ENCODE measurements at places on chromosomes 3 and 15.

- no peaks in the 10 kb centered on the region for H3K36me3 ChIP-seq
- no peak overlapping the region for H3K27ac ChIP-seq
- DNase-seq = no peak
- no peaks in the 10 kb centered on the region for H3K27me3 ChIP-seq
- no peak overlapping the region for H3K4me3 ChIP-seq
Observed at GRCh38 chr3:159077860-159078259, 276.0 kb downstream of the MFSD1 start.

DNA sequence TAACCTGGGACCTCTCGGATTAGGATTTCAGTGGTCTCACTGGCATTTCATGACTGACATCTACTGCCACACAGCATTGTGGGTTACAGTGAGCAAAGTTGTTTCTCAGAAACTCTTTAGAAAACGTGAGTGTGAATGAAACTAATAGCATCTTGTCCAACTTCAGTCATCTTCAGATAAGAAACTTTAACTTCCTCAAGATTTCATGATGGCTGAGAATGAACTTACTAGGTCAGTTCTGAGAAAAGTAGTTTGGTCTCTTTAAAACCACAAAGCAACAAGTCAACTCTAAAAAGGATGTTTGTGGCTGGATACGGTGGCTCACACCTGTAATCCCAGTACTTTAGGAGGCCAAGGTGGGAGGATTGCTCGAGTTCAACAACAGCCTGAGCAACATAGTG is 14.2 kb upstream of the HOMER2 start:
- DNase-seq = no peak
- no peaks in the 10 kb centered on the region for H3K36me3 ChIP-seq
- H3K4me3 ChIP-seq = no peak overlapping the region
- H3K4me1 ChIP-seq = no peaks in the 10 kb centered on the region

DNA sequence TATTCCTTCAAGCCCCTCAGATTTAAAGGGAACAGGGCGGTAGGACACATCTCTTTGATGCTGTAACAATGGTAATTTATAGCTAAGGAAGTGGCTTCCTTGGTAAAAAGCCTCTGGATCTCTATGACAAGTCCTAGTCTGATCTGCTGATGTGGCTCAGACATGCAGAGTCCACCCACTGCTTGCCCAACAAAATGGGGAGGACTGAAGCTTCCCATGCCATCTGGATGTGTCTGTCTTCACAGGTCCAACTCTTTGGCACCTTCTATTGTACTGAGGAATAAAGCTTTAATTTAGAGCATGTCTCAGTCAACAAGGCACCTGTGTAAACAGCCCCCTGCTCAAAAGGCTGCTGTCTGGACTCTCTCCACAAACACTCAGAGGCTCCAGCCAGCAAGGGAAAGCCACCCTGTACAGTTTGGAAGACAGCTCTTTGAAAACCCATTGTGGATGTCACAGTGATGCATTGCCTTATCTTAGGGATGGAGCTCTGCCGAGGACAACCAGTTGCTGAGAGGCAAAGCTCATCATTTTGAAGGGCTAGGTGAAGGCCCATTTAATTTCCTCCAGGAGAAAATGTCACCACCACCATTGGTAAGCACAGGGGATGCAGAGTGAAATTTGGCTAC is 348.6 kb upstream of the GRM7 start:
- no peaks in the 10 kb centered on the region for H3K4me1 ChIP-seq
- no peaks in the 10 kb centered on the region for H3K27me3 ChIP-seq
- no peak overlapping the region for H3K27ac ChIP-seq
- no peak for DNase-seq
- H3K4me3 ChIP-seq = no peak overlapping the region
- H3K36me3 ChIP-seq = no peaks in the 10 kb centered on the region

GRCh38 chr3:35042210-35042991 is 596.9 kb upstream of the ARPP21 start:
- H3K27me3 ChIP-seq = no peaks in the 10 kb centered on the region
- DNase-seq = no peak
- no peaks in the 10 kb centered on the region for H3K36me3 ChIP-seq
- no peak overlapping the region for H3K27ac ChIP-seq
- no peak overlapping the region for H3K4me3 ChIP-seq

GRCh38 chr3:98014268-98014585 is 20.9 kb downstream of the GABRR3 start:
- no peaks in the 10 kb centered on the region for H3K27me3 ChIP-seq
- H3K27ac ChIP-seq = no peak overlapping the region
- H3K4me3 ChIP-seq = no peak overlapping the region
- H3K4me1 ChIP-seq = no peaks in the 10 kb centered on the region
- no peak for DNase-seq

GRCh38 chr3:56456117-56456516 is 12.2 kb downstream of the ERC2 start:
- DNase-seq = no peak
- H3K27me3 ChIP-seq = peaks cover 51% of the 10 kb centered on the region
- H3K4me1 ChIP-seq = no peaks in the 10 kb centered on the region
- H3K36me3 ChIP-seq = no peaks in the 10 kb centered on the region
- no peak overlapping the region for H3K4me3 ChIP-seq

- H3K27me3 ChIP-seq = no peaks in the 10 kb centered on the region
- peaks cover 15% of the 10 kb centered on the region for H3K36me3 ChIP-seq
- H3K4me1 ChIP-seq = peaks cover 43% of the 10 kb centered on the region
- H3K4me3 ChIP-seq = no peak overlapping the region
- DNase-seq = peak; percentile 91
Observed at GRCh38 chr3:9422712-9423424, 25.5 kb downstream of the SETD5 start.

DNA sequence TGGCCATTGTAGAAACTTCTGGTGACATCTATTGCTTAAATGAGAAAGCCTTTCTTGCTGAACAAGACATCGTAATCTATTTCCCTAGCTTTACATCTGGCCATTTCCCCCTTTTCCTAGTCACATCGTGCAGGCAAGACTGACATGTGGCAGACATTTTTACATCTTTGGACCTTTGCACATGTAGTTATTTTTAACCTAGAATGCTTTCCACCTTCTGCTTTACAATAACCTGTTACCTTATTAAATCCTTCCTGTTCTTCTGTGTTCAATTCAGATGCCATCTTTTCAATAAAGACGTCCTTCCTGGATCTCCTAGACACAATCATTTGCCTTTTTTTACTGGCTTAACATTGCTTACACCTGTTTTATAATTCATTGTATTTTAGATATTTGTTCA is 343.3 kb downstream of the DIPK2A start:
- no peak for DNase-seq
- H3K36me3 ChIP-seq = no peaks in the 10 kb centered on the region
- no peaks in the 10 kb centered on the region for H3K4me1 ChIP-seq
- H3K4me3 ChIP-seq = no peak overlapping the region

- H3K36me3 ChIP-seq = no peaks in the 10 kb centered on the region
- DNase-seq = no peak
- H3K4me3 ChIP-seq = no peak overlapping the region
- H3K27me3 ChIP-seq = peaks cover 36% of the 10 kb centered on the region
Observed at GRCh38 chr3:64265646-64266045, 40.4 kb upstream of the PRICKLE2 start.

- no peak overlapping the region for H3K27ac ChIP-seq
- no peak for DNase-seq
- no peak overlapping the region for H3K4me3 ChIP-seq
- peaks cover 43% of the 10 kb centered on the region for H3K27me3 ChIP-seq
- H3K36me3 ChIP-seq = no peaks in the 10 kb centered on the region
- H3K4me1 ChIP-seq = no peaks in the 10 kb centered on the region
Observed at GRCh38 chr15:60553163-60553562, 74.2 kb upstream of the ICE2 start.

DNA sequence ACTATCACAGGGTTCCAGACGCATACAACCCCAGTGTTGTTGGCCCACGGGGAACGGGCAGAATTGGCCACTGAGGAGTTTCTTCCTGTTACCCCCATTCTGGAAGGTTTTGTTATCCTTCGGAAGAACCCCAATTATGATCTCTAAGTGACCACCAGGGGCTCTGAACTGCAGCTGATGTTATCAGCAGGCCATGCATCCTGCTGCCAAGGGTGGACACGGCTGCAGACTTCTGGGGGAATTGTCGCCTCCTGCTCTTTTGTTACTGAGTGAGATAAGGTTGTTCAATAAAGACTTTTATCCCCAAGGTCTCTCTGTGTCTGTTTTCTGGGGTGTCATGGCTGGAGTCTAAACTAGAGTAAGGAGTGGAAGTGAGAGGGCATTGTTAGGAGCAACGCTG is 5.7 kb upstream of the EIF4G1 start:
- DNase-seq = no peak
- H3K4me1 ChIP-seq = peaks cover 2% of the 10 kb centered on the region
- peaks cover 44% of the 10 kb centered on the region for H3K36me3 ChIP-seq
- H3K4me3 ChIP-seq = no peak overlapping the region

DNA sequence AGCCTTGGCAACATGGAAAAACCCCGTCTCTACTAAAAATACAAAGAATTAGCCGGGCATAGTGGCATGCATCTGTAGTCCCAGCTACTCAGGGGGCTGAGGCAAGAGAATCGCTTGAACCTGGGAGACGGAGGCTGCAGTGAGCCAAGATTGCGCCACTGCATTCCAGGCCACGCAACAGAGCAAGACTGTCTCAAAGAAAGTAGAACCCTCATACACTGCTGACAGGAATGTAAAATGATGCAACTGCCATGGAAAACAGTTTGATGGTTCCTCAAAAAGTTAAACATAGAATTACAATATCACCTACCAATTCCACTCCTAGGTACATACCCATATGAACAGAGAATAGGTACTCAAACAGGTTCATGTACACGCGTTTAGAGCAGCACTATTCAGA is 158.9 kb downstream of the TBC1D5 start:
- no peaks in the 10 kb centered on the region for H3K36me3 ChIP-seq
- no peaks in the 10 kb centered on the region for H3K27me3 ChIP-seq
- no peaks in the 10 kb centered on the region for H3K4me1 ChIP-seq
- no peak overlapping the region for H3K4me3 ChIP-seq
- DNase-seq = no peak

DNA sequence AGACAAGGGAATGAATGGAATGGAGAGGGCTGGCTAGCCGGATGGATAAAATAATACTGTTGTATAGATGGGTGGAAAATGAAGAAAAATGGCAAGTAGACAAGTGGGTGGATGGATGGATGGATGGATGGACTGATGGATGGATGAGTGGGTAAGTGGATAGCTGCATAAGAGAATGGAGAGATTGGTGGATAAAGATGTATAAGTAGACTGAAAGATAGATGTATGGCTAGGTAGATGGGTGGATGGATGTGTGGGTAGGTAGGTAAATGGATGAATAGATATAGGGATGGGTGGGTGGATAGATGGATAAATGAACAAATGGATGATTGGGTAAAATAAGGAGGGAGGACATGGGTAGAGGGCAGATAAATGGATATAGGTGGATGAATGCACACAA is 13.9 kb downstream of the CPNE9 start:
- H3K27ac ChIP-seq = no peak overlapping the region
- peaks cover 10% of the 10 kb centered on the region for H3K4me1 ChIP-seq
- no peaks in the 10 kb centered on the region for H3K27me3 ChIP-seq
- H3K4me3 ChIP-seq = no peak overlapping the region
- no peaks in the 10 kb centered on the region for H3K36me3 ChIP-seq
- no peak for DNase-seq

- H3K4me3 ChIP-seq = no peak overlapping the region
- no peak overlapping the region for H3K27ac ChIP-seq
- no peaks in the 10 kb centered on the region for H3K36me3 ChIP-seq
- no peaks in the 10 kb centered on the region for H3K27me3 ChIP-seq
- DNase-seq = no peak
- no peaks in the 10 kb centered on the region for H3K4me1 ChIP-seq
Observed at GRCh38 chr3:79245284-79246138, 522.3 kb downstream of the ROBO1 start.

GRCh38 chr3:105140899-105141367 is 225.8 kb upstream of the ALCAM start:
- H3K27me3 ChIP-seq = no peaks in the 10 kb centered on the region
- no peak overlapping the region for H3K27ac ChIP-seq
- DNase-seq = no peak
- no peak overlapping the region for H3K4me3 ChIP-seq
- no peaks in the 10 kb centered on the region for H3K4me1 ChIP-seq

DNA sequence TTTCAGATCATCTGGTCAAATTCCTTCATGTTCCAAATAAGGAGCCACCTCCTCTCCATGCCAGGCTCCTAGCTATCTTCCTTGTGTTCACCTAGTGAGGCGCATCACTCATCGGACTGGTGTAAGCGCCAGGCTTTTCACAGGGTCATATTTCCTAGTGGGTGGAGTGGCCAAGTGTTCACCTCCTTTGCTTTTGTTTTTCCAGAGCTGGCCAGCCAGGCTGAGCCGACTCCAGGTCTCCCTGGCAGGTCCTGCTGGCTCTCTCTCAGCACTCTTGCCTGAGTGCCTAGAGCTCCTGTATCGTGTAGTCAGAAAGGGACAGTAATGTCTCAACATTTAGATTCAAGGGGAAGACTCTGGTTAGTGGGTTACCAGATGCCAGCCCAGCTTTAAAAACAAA is 31.0 kb downstream of the HEG1 start:
- H3K27ac ChIP-seq = no peak overlapping the region
- no peaks in the 10 kb centered on the region for H3K4me1 ChIP-seq
- H3K4me3 ChIP-seq = no peak overlapping the region
- H3K27me3 ChIP-seq = no peaks in the 10 kb centered on the region

DNA sequence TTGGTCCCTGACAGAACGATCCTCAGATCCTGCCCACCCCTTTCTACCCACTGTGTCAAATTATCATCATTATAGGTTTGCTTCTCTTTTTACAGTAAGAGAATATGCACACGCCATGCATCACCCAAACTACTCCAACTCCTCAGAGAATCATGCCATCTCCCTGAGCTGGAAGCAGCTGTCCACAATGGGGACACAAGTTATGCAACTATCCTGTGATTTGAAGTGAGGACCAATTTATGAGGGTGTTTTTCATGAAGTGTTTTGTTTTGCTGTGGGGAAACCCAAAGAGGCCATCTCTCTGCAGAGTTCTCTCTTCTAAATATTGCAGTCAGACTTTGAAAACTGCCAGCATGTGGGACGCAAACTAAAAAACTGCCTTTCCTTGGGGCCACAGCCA is 35.8 kb upstream of the TNFSF10 start:
- H3K27ac ChIP-seq = no peak overlapping the region
- no peaks in the 10 kb centered on the region for H3K36me3 ChIP-seq
- H3K4me3 ChIP-seq = no peak overlapping the region
- no peak for DNase-seq

DNA sequence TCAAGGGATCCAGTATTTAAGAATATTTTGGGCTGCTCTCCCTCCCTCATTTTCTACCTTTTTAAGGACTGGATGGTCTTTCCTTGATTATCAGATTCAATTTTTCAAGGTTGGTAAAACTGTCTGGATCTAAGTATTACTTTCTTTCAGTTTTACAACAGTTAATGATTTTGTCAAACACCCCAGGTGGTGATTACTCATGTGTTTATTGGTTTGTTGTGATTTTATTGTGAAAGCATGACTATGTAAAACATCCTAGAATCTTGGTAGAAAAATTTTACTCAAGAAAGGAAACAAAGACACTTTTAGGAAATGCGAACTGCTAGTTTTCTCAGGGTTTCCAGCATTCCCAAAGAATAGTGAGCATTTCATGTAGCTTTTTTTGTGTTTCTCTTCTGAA is 7.3 kb downstream of the GTF2E1 start:
- no peaks in the 10 kb centered on the region for H3K27me3 ChIP-seq
- H3K27ac ChIP-seq = no peak overlapping the region
- H3K4me3 ChIP-seq = no peak overlapping the region
- H3K36me3 ChIP-seq = peaks cover 13% of the 10 kb centered on the region
- DNase-seq = no peak

Measured in HCT116 (cell line).